ENCODE measurements at places on chromosomes 6 and 20.

DNA sequence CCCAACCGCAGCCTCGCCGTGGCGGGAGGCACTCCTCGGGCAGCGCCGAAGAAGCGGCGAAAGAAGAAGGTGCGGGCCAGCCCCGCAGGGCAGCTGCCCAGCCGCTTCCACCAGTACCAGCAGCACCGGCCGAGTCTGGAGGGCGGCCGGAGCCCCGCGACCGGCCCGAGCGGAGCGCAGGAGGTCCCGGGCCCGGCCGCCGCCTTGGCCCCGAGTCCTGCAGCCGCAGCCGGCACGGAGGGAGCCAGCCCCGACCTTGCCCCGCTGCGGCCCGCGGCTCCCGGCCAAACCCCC lies 525 bp downstream of the PNRC1 start:
- DNase-seq: no peak

GRCh38 chr6:29967379-29968010 lies 25.2 kb downstream of the HLA-A start:
- no peak for DNase-seq

GRCh38 chr6:157063176-157063905 lies 260.0 kb downstream of the TMEM242 start:
- DNase-seq: no peak

DNA sequence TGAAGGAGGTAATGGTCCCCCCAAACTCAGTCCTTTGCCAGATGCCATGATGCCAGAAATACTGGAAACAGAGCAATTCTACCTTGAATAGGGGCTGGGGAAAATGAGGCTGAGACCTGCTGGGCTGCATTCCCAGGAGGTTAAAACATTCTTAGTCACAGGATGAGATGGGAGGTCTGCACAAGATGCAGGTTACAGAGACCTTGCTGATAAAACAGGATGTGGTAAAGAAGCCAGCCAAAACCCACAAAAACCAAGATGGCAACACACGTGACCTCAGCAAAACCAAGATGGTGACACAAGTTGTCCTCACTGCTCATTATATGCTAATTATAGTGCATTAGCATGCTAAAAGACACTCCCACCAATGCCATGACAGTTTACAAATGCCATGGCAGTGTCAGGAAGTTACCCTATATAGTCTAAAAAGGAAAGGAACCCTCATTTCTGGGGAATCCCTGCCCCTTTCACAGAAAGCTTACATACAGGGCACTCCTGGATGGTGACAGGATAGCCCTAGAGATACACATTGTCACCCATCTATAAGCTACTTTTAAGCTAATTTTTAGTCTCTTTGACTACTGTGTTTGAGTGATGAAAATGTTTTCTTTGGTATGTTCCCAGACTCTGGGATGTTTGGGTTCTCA lies 979.7 kb downstream of the TBC1D32 start:
- no peak for DNase-seq

DNA sequence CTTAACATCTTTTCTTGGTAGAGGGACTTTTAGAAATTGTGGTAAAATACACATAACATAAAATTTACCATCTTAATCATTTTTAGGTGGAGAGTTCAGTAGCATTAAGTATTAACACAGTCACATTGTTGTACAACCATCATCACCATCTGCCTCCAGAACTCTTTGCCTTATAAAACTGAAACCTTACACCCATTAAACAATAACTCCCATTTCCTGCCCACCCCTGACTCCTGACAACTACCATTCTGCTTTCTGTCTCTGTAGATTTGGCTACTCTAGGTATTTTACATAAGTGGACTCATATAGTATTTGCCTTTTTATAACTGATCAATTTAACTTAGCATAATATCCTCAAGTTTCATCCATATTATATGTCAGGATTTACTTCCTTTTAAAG lies 88.7 kb downstream of the ZHX3 start:
- DNase-seq: no peak

- DNase-seq: no peak
Measured at GRCh38 chr6:31572041-31572911, at the start of gene LTA. Gene LTA, plus strand, starts transcription at chr6:31572289. Its CDS starts 454 bp downstream, at chr6:31572743.

DNA sequence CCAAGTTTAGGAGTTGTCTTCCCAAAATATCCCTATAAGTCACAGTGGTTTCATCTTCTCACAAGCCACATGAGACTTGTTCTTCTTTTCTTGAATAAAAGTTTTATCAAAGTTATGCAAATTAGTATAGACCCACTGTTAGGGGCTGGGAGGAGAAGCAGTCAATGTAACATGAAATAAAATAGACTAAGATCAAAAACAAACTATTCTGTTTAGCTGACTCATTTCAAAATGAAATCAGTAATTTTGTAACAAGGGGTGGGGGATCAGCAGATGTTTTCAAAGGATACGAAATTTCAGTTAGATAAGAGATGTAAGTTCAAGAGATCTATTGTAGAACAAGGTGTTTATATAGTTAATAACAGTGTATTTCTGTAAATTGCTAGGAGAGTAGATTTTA lies 339.6 kb upstream of the PRDM1 start:
- DNase-seq: no peak

DNA sequence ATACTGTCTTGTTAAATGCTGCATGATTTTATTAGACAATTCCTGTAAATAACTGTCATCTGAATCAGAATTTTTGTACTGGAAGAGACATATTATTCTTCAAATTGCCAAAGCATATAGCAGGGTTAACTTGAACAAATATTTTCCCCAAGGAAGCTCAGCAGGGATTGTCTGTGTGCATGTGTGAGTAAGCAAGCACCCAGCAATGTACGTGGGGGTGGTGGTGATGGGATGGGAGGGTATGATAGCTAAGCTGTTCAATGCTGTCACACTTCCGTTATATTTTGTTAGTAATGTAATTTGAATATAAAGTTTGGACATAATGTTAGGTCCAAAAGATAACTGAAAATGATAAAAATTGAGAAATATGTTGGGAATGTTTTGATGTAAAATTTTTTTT lies 118.1 kb downstream of the MYB start:
- no peak for DNase-seq

- DNase-seq: no peak
Measured at GRCh38 chr6:14595751-14596150, 478.2 kb downstream of the CD83 start.

All from NCI-H187 treated with DMSO at 0.1 percent for 48 hours (cell line).